ENCODE measurements at places on chromosomes 12 and 14. TPM values are rescaled to one million over a fixed set of nuclear protein-coding genes. Genes with fewer than 3 reads are reported as not detected.

Gene JAG2
- 2.6 TPM for total RNA-seq

Gene IL26
- 0.30 TPM for total RNA-seq

Gene MIPOL1
- total RNA-seq = not detected

Gene PRR4
- 1.6 TPM for total RNA-seq

Gene PMCH
- 210 TPM for total RNA-seq

Gene SLC16A7
- 29.1 TPM for total RNA-seq

Gene HSPA2
- total RNA-seq = 6.6 TPM

Gene RIPK3
- 13.2 TPM for total RNA-seq

Gene COCH
- 1.9 TPM for total RNA-seq

Gene HCAR1
- 2.8 TPM for total RNA-seq

Gene TNFAIP2
- 0.64 TPM for total RNA-seq

Gene KIF21A
- total RNA-seq = 35.0 TPM

Gene LRRK2
- not detected for total RNA-seq

Gene TMTC2
- total RNA-seq = 3.0 TPM

Gene KRT3
- not detected for total RNA-seq

Gene DDN
- 0.60 TPM for total RNA-seq

Gene TIMM9
- 65.1 TPM for total RNA-seq

Gene CELA1
- not detected for total RNA-seq

Gene OR6C76
- total RNA-seq = not detected

Gene IAPP
- total RNA-seq = not detected

Gene RPGRIP1
- total RNA-seq = not detected

Gene ACOT6
- total RNA-seq = not detected

Measured in activated T-helper 2 cell treated with anti-CD3 and anti-CD28 coated beads, Interferon-gamma antibody, Interleukin-2, Interleukin-4, amounts not matched to agents 10 μg/mL and 5 μg/mL and 100 μg/mL, durations not matched to agents 14 hours and 24 hours and 36 hours (primary cell).